ENCODE measurements at places on chromosomes 1 and 21.

GRCh38 chr1:109997867-109998229 is 13.3 kb downstream of the AHCYL1 start:
- no peak for DNase-seq

DNA sequence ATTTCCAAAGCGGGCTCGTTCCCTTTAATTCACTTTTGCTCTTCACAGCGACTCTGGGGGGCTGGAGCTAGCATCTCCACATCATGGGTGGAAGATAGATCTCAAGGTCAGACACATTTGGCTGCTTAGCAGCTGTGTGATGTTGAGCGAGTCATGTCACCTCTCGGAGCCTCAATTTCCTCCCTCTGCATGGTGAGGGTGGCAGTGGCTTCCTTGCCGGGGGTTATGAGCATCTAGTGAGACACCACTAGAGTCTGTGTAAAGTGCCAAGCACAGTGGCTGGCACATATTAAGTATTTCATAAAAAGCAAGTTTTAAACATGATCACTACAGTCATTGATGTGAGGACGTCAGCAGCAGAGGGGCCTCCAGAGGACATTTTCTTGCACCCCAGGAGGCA is 16.9 kb upstream of the ECE1 start:
- DNase-seq, result no peak

DNA sequence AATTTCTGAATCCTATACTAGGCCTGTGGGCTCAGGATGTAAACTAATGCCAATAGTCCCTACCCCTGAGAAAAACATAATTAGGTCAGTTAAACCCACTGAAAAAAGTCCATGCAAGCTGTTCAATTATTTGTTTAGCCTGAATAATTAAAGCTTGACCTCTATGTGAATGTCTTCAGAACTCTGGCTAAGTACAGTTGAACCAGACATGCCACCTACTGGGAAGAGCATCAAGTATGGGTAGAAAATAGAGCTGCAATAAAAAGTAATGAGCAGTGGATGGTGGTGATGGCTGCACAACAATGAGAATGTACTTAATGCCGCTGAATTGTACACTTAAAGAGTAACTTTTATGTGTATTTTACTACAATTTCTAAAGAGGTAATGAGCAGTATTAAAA is 23.6 kb upstream of the SLC19A2 start:
- no peak for DNase-seq

DNA sequence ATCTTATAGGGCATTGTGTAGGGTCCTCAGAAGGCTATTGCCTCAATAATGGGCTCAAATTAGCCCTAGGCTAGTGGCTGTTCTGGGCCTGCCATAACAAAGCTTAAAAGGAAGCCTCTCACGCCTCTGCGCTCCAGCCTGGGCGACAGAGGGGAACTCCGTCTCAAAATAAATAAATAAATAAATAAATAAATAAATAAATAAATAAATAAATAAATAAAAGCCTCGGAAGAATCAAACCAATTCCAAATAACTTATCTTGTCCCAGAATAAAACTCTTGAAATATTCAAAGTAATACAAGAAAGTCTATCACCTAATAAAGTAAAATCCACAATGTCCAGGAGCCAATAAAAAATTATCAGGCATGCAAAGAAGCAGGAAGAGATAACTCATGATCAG is 14.4 kb upstream of the ALDH9A1 start:
- no peak for DNase-seq

DNA sequence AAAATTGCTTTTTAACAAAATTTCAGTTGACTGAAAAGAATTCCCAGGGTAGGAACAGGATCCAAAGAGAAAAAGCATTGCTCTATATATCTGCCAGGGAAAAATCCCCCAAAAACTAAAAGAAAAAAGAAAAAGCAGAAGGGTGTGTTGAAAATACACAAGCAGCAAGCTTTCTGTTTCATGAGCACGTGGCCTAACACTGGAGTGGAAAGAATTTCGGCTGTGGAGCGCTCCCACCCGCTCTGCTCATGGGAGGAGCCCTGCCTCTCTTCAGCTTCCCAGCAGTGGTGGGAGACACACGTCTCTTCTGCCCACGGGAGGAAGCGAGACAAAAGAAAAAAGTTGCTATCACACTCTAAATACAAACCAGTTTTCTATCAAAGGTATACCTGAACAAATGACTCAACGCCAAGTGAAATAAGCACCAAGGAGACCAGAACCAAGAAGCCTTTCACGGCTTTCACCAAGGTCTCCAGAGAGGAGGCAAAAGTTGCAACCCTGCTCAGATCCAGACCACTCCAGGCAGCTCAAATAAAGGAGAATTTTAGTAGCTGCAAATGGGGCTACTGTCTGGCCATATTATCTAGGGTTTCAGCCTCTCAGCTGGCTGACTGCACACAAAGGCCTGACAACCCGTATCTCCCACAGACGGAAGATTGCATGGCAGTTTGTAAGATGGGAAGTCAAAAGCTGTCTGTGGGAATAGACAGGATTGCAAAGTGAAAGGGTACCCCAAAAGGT is 29.5 kb upstream of the ZNF496 start:
- no peak for DNase-seq
